Ureter (tissue), 1 donor: ENCODE measurements at places on chromosomes 16 and 17. TPM values are rescaled to one million over a fixed set of nuclear protein-coding genes. Genes with fewer than 3 reads are reported as not detected.

The IL17C gene
- total RNA-seq: not detected

The ZG16 gene
- total RNA-seq: not detected

DNA sequence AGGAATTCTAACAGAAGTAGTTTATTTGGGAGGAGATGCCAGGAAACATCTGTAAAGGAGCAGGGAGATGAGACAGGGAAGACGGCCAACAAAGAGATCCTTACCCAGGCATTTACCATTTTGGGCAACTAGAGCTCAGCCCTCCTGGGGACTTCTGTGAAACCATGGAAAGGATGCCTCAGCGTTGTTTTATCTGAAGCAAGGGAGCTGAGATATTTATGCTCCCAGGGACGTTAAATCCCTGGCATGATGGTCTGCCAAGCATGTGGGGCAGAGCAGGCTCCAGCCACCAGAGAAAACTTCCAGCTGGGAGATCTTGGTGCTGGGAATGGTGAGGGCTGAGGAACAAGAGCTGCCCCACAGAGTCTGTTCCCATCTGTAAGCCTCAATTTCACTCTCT lies 114.8 kb upstream of the FOXF1 start:
- no peak for DNase-seq

GRCh38 chr17:41345992-41346391 lies 4.6 kb downstream of the KRT33A start:
- DNase-seq: no peak

The PRKCB gene
- total RNA-seq: 14.3 TPM

The CDYL2 gene
- total RNA-seq: 34.3 TPM

GRCh38 chr17:6070913-6071511 lies 833 bp downstream of the WSCD1 start:
- no peak for DNase-seq

DNA sequence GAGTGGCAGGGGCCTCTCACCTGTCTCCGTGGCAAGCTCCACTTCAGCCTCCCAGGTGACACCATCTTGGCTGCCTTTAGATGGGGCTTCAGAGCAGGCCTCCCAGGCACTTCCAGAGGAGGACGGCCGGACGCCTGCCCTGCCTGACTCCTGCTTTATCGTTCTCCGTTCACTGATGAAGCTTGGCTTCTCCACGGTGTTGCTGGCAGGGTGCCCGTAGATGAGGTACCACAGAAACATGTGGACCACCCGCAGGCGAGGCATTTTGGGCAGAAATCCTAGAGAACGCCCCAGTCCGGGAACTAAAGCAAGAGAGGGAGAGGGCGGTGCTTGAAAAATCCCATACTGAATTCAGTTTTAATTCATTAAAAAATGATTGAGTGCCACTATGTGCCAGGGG lies 54.5 kb downstream of the GTF3C1 start:
- DNase-seq: peak; percentile 54

DNA sequence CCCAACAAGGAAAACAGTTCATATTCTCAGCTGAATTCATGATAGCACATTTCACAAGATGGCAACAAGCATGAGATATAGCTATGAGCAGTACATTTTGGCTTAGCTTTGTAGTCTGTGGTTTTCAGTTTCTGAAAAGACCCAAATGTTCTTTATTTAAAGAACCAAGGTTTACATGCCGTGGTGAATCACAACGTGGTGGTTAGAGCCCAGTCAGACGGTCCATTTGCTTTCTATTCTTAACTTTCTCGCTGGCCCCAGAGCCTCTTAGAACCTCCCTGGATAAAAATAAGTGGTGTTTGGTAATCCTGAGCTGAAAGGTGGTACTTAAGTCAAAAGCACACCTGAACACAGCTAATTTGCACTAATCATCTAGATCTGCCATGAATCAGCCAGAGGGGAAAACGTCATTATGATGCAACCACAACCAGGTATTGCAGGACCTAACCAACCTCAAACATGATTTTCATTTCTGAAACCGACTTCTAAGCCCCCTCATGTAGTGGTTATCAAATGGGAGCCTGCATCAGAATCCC lies 18.6 kb upstream of the HAPSTR1 start:
- no peak for DNase-seq

- DNase-seq: no peak
Observed at GRCh38 chr16:16080465-16081065, 131.1 kb downstream of the ABCC1 start.

The KRT17 gene
- 223 TPM for total RNA-seq

The TBC1D3K gene
- not detected for total RNA-seq

The REXO5 gene
- 2.4 TPM for total RNA-seq

The SLC38A8 gene
- total RNA-seq: not detected

- no peak for DNase-seq
Observed at GRCh38 chr17:69734656-69735055, 320.2 kb downstream of the MAP2K6 start.

DNA sequence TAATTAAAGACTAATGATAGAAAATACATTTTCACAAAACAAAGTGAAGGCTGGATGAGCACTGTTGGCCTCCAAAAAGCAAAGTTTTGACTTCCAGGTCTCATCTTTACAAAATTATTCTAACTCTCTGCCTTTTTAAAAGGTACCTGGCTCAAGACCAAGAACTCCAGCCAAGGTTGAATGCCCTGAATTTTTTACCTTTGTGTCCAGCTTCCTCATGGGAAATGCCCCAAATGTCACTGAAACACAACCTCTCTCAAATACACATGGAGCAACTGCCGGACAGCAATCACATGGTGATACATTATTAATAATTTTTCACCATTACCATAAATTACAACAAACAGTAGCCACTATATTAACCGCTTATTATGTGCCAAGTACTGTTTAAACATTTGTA lies 32.2 kb downstream of the ADAMTS18 start:
- no peak for DNase-seq

DNA sequence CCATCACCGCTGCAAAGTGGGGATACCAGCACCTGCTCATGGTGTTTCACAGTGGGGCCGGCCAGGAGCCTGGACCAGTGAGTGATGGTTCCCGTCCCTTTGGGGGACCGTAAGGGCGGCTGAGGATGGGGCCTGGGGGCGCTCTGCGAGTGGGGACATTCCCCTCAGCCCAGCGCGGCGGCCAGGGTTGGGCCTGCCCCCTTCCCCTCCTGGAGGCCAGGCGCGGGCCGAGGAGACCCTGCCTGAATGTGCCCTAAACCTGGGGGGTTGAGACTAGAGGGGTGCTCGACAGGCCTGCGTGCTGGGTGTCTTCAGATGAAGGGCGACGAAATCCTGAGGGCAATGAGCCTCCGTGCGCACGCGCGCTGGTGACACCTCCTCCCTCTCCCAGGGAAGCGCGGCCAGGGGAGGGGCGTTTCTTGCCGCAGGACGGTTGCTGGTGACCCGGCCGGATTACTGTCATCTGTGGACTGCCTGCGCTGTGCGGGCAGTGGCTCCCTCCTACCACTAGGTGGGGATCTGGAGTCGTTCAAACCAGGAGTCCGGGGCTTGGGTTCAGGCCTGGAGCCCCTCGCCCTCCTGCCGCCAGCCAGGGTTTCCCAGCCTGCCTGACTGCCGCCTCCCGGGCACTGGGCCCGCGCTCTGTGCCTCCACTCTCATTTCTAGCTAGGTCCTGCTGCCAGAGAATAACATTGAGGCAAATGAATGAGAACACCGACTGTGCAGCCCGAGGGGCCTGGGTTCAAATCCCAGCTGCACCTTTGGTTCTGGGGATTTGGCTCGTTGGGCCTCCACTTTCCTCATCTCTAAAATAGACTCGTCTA lies 17.1 kb downstream of the TBX2 start:
- DNase-seq: peak; percentile 91

- DNase-seq: no peak
Observed at GRCh38 chr16:12096157-12096777, 119.7 kb downstream of the SNX29 start.

The ACACA gene
- total RNA-seq: 159 TPM

- no peak for DNase-seq
Observed at GRCh38 chr17:4898927-4899326, 409 bp upstream of the C17orf107 start.

- DNase-seq: no peak
Observed at GRCh38 chr17:36717088-36717487, 115.7 kb downstream of the MRM1 start.

GRCh38 chr16:85844786-85845185 lies 45.3 kb downstream of the COX4I1 start:
- DNase-seq: no peak

The ADAMTS18 gene
- not detected for total RNA-seq

DNA sequence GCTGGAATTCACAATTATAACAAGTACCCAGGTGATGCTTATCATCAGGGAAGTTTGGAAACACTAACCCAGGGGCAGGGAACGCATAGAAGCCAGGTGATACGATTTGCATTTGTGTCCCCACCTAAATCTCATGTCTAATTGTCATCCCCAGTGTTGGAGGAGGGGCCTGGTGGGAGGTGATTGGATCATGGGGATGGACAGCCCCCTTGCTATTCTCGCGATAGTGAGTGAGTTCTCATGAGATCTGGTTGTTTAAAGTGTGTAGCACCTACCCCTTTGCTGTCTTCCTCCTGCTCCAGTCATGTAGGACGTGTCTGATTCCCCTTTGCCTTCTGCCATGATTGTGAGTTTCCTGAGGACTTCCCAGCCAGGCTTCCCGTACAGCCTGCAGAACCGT lies 276.3 kb downstream of the UTP18 start:
- DNase-seq: no peak

GRCh38 chr16:12781777-12782176 lies 21.9 kb downstream of the CPPED1 start:
- no peak for DNase-seq

DNA sequence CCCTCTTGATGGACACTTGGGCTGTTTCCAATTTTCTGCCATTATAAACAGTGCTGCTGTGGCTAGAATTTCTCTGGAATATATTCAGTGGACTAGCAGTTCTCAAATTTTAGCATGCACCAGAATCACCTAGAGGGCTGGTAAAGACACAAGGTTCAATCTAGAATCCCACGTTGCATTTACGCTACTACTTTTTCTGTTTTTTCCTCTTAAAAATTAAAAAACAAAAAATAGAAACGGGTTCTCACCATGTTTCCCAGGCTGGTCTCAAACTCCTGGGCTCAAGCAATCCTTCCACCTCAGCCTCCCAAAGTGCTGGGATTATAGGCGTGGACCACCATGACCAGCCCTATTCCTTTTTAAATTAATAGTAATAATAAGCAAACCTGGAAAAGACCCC lies 14.5 kb upstream of the PRM1 start:
- no peak for DNase-seq

- DNase-seq: no peak
Observed at GRCh38 chr17:16251043-16251442, 34.0 kb downstream of the PIGL start.

- no peak for DNase-seq
Observed at GRCh38 chr17:70405492-70406220, 236.3 kb downstream of the KCNJ2 start.

The ITGB3 gene
- 13.2 TPM for total RNA-seq

DNA sequence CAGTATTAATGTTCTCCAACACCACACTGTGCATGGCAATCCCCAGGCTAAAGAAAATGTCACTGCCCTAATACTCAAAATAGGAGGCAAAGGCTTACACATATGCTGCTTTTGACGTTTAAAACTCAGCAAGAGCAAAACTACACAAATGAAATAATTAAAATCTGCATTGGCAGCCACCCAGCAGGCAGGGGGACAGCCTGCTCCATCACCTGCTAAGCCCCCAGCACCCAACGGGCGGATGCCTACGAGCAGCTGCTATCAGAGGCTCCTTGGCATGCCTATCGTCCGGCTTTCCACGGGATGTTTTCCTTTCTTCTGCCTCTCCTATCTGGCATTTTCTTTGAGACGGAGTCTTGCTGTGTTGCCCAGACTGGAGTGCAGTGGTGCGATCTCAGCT lies 337.5 kb downstream of the SOX9 start:
- DNase-seq: no peak

The TRAP1 gene
- total RNA-seq: 156 TPM

- no peak for DNase-seq
Observed at GRCh38 chr16:67471758-67472384, 9.1 kb downstream of the ATP6V0D1 start.

The TERB1 gene
- 1.0 TPM for total RNA-seq

The DNAI2 gene
- not detected for total RNA-seq

The GRB7 gene
- 37.4 TPM for total RNA-seq

GRCh38 chr17:37740915-37741314 lies 3.9 kb downstream of the HNF1B start:
- no peak for DNase-seq

GRCh38 chr16:13168091-13168572 lies 266.7 kb downstream of the SHISA9 start:
- no peak for DNase-seq

DNA sequence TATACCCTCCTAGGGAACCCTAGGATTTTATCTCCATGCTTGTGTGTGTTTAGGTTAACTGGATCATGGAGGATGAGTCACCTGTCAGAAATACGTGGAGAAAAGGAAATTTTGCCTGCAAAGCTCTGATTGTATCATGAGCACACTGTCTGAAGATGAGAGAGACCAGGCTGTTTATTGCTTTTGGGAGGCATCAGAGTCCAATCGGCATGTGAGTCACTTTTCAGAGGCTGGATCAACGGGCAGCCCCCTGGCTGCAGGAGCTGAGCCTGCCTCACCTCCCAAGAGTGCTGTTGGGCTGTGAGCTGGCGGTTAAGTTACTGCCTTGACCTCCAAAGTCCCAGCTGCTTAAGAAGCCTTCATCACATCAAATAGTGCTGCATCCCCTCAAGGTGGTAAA lies 41.5 kb upstream of the MED9 start:
- no peak for DNase-seq

DNA sequence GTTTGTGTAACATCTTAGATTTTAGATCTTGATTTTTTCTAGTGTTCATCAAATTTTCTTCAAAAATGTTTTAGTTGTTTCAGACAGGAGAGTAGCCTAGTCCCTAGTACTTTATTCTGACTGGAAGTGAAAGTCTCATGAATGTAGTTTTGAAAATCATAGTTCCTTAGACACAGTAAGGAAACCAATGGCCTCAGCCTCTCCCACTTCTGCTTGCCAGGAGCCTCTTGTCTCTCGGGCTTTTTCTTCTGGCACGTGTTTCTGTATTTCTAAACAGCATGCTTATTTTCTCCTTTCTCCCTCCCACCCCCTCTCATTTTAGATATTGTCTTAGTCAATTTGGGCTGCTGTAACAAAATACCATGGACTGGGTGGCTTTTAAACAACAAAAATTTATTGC lies 9.8 kb downstream of the SLFN5 start:
- no peak for DNase-seq

- DNase-seq: no peak
Observed at GRCh38 chr16:27253526-27253930, 15.0 kb downstream of the NSMCE1 start.

The TBC1D3I gene
- 2.1 TPM for total RNA-seq

The SEPTIN12 gene
- not detected for total RNA-seq
